ENCODE measurements at places on chromosomes 7 and 10.

DNA sequence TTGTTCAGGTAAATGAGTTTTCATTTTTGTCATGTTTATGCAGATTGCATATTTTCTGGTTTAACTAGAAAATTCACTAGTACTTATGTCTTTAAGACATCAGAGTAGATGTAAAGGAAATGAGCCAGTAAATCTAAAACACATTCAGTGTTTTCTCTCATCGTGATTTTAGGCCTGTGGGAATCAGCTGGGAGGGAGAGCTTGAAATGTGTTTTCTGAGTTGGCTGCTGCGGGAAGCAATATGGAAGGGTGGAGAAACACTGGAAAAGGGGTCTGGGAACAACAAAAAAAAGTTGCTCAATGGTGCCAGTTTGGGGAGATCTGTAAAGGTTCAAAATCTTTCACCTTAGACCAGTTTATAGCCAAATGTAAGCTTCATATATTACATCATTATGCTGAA, 284.1 kb downstream of the POU6F2 start:
- no peak for DNase-seq

DNA sequence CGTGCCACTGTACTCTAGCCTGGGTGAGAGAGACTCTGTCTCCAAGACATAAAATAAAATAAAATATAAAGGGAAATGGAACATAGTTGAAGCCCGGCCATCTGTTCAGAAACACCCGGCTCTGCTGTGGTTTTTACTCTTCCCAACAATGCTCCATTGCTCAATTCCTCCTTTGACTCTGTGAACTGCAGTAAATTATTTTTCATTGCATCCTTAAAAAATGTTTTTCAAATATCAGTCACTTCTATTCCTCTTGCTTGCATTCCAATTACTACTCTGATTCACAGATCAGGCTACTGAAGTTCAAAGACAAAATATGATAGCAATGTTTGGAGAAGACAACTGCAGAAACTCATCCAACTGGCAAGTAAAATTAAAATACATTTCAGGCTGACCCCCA, 983.0 kb downstream of the SORCS1 start:
- DNase-seq = no peak

DNA sequence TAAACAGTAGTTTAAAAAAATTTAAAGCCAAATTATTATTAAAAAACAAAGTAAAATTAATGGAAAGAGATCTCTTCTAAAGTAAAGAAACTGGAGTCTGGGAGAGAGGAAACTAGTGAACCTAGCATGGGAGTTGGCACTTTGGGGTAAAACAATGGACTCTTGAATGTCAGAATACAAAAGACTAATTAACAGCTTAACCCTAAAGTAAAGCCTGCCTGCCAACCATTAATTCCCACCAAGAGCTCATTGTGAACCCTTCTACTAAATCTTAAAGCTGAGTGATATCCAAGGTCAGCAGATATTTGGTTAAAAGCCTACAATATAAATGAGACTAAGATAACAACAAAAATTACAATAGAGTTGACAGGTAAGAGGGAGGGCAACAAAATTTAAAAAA, 36.5 kb downstream of the KMT2C start:
- DNase-seq = no peak

DNA sequence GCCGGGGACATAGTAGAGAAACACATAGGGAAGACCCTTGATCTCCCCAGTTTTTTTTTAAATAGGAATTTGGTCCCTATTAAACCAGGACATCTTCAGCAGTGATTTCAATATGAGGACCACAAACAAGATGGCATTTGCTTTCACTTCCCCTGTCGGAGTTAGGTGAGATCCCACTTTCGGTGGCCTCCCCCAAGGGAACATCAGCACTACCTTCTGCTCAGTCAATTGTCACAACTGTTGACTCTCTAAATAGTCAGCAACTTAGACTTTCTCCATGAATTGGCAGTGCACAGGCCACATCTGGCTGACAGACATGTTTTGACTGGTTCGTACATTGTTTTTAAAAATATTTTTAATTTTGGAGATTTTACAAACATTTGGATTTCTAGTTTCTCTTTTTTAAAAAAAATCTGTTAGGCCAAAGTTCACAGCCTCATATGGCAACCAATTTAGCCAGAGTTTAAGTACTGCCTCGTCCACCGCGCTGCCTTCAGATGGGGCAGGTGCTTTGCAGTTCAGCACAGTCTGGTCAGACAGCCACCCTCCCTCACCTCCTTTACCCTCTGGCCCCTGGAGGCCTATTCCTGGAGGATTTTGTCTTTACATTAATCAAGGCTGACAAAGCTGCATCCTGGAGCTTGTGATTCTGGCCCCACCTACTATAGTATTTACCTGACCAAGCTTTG, 139.2 kb upstream of the PRR15 start:
- no peak for DNase-seq

- DNase-seq = no peak
Measured at GRCh38 chr10:21399392-21400035, 126.0 kb downstream of the SKIDA1 start.

GRCh38 chr10:124657806-124658205, 86.4 kb downstream of the FAM53B start:
- peak; percentile 80 for DNase-seq

GRCh38 chr7:157984423-157985163, 603.0 kb downstream of the PTPRN2 start:
- no peak for DNase-seq

- peak; percentile 34 for DNase-seq
Measured at GRCh38 chr7:73738220-73738611, 386 bp downstream of the ABHD11 start.

- no peak for DNase-seq
Measured at GRCh38 chr7:110418659-110419280, 672.2 kb upstream of the LRRN3 start.

DNA sequence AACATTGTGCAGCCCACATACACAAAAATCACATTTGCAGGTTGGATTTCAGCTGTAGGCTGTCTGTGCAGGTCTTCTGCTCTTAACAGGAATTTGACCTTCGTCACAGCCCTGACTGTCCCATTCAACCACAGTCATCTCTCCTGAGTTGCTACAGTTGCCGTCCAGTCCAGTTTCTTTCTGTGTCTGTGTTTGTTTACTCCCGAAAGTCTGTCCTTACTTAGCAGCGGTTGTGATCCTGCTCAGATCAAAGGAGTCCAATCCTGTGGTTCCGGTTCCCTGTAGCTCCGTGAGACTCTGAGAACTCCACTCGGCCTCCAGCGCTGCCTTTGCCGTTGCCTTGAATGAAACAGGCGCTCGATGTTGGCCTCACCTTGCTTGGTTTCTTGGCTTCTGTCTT, 111.6 kb upstream of the GATA3 start:
- DNase-seq = no peak

DNA sequence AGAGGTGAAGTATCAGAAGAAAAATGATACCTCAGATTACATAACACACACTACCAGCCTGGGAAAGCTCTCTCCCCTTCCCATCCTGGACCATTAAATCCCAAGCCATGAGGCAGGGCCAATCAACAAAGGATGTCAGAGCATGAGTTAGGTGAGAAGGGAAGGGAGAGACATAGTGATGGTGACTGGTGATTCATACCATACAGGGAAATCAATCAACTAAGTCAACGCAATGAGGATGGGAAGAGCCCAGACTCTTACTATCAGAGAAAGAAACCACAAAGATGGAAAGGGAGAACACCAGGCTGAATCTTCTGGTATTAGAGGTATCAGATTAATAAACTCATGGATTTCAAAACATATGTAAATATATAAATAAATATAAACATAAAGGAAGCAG, 185.4 kb downstream of the KMT2E start:
- no peak for DNase-seq

GRCh38 chr10:7315906-7316305, 94.9 kb downstream of the SFMBT2 start:
- DNase-seq = no peak

DNA sequence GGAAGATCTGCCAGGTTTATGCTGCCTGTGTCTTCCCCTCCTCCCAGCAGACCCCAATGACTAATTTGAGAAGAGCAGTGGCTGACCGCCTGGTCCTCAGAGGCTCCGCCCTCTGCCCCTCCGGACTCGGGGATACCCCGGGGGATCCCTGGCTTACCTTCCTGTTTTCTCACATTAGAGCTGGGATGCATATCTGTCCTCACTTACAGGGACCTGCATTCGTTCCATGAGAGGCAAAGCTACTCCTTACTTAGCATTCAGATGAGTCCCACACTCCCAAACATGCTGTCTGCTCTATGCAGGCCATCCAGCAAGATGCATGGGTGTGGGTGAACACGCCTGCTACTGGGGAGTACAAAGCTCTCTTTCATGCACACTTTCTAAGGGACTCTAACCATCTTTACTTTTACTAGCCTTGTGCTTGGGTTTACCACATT, 24.0 kb downstream of the VOPP1 start:
- DNase-seq = no peak

- DNase-seq = no peak
Measured at GRCh38 chr10:48476279-48476982, 128.4 kb downstream of the ARHGAP22 start.

GRCh38 chr7:47827351-47827756, 120.9 kb downstream of the PKD1L1 start:
- DNase-seq = no peak

DNA sequence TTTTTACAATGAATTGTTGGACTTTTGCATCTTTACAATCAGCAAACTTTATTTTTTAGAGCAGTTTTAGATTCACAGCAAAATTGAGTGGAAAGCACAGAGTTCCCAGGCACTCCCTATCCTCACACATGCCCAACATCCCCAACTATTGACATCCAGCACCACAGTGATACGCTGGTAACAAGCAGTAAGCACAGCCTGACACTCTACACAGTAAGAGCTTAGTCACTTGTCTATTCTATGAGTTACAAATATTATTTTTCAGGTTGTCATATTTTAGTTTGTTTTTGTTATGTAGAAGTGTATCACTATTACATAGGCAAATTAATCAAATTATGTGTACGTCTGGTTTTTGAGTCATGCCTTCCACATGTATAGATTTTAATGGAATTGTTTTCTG, 27.0 kb upstream of the GIMAP7 start:
- no peak for DNase-seq

DNA sequence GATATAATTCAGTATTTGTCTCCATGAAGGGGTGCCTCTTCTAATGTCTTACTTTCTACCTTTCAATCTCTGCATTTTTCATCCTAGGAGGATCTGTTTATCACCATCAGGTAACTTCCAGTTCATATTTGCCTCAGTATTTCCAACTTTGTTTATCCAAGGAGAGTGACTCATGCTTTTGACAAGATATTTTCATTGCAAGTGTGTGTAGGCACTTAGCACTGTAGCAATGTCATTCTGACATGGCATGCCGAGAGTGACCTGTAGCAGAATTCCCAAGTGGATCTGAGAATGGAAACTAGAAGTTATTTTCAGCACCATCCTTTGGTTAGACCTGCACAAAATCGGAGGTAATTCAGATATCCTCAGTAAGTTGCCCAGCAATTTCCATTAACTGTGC, 129.9 kb downstream of the INHBA start:
- no peak for DNase-seq

- no peak for DNase-seq
Measured at GRCh38 chr7:33448035-33448434, 318.7 kb downstream of the BBS9 start.

DNA sequence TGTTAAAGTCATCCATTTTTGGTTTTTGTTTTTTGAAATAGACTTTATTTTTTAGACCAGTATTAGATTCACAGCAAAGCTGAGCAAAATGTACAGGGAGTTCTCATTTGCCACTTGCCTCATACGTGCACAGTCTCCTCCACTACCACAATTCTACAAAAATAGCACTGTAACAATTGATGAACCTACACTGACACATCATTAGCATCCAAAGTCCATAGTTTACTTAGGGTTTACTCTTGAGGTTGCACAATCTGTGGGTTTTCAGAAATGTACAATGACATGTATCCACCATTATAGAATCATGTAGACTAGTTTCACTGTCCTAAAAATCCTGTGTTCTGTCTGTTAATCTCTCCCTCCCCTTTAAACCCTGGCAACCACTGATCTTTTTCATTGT, 125.8 kb upstream of the PDSS1 start:
- no peak for DNase-seq

- DNase-seq = no peak
Measured at GRCh38 chr7:144529269-144529926, 125.9 kb upstream of the NOBOX start.

GRCh38 chr10:5958675-5959074, 18.7 kb downstream of the IL15RA start:
- DNase-seq = no peak

All from CD4-positive, alpha-beta T cell treated with Interleukin-4 for 4 hours (primary cell).